ENCODE measurements at places on chromosomes 11 and 22.
A peak's percentile ranks its signal among the peaks of the same experiment; 100 is the strongest.

DNA sequence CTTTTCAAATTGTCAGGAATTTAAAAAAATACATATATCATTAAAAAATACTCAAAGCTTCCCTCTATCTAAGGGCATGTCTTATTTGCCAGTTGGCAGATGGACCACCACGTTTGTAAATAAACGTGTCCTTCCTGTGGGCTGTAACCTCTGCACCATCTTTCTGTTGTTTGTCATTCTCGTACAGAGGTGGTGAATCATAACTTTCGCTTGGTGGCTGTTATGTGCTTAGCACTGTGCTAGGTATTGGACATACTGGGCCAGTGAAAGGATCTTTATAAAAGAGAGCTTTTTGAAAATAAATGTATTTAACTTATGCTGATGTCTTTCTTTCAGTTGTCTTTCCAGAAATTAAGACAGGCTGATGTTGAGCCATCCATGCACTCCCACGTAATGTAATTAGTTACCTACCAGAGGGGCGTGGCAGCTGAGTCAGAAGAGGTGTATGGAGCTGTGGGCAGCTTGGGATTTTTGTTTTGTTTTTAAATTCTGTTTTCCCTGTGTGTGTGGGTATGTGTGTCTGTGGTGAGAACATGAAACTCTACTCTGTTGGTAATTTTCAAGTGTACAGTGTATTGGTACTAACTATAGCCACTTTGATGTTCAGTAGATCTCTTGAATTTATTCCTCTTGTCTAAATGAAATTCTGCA is 62.7 kb downstream of the TECTA start:
- H3K4me3 ChIP-seq = no peak overlapping the region
- no peaks in the 10 kb centered on the region for H3K36me3 ChIP-seq
- H3K27ac ChIP-seq = no peak overlapping the region
- peaks cover 22% of the 10 kb centered on the region for H3K27me3 ChIP-seq

GRCh38 chr11:87444993-87445392 is 407.3 kb downstream of the TMEM135 start:
- no peak overlapping the region for H3K27ac ChIP-seq
- no peak for DNase-seq
- no peak overlapping the region for H3K4me3 ChIP-seq
- H3K27me3 ChIP-seq = peaks cover 17% of the 10 kb centered on the region

DNA sequence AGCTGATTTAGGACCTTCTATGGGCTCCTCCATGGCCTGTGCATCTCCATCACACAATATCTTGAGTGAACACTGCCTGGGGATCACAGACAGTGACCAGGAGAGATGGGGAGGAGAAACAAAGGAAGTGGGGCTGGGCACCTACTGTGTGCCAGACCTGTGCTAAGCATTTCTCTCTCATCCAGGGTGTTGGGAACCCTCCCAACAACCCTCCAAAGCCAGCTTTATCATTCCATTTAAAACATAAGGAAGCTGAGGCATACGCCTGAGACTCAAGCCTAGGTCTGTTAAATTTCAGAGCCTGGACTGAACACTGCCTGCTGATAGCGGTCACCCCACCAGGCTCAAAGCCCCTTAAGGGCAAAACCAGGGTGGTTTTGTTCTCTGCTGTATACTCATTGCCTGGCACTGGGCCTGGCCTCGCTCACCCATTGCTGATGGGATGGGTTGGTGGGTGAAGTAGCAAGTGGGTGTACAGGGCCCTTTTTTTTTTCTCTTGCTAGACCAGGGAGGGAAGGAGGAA is 130.1 kb downstream of the MN1 start:
- H3K27ac ChIP-seq = peak overlapping the region; percentile 76
- H3K27me3 ChIP-seq = no peaks in the 10 kb centered on the region
- H3K4me3 ChIP-seq = no peak overlapping the region
- H3K4me1 ChIP-seq = peaks cover 46% of the 10 kb centered on the region

DNA sequence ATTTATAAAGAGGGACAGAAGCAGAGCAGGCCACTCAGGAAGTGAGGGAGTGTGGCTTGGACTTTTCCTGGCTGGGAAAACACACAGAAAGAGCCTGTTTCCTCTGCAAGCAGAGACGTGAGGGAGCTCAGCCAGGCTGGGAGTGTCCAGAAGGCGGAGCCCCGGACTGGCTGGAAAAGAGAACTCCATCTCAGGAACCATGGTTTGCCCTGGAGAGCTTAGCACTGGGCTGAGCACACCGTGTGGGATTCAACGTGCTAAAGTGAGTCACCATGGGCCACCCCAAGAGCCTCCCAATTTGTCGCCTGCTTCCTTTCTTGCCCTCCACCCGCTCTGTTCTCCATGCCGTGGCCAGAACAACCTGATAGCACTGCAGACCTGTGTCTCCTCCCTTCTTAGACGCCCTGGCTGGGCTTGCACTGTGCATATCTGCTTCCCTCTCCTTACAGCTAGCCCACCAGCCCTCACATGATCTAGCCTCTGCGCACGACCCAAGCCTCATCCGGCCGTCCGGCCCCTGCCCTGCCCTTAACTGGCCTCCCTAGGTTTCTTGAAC is 51.8 kb downstream of the GALNT18 start:
- H3K36me3 ChIP-seq = no peaks in the 10 kb centered on the region
- no peak for DNase-seq

GRCh38 chr11:86143087-86144030 is 74.5 kb upstream of the PICALM start:
- no peaks in the 10 kb centered on the region for H3K27me3 ChIP-seq
- H3K36me3 ChIP-seq = no peaks in the 10 kb centered on the region
- DNase-seq = no peak

GRCh38 chr11:27203077-27203647 is 159.9 kb downstream of the CCDC34 start:
- H3K36me3 ChIP-seq = no peaks in the 10 kb centered on the region
- no peak overlapping the region for H3K27ac ChIP-seq
- H3K4me1 ChIP-seq = peaks cover 35% of the 10 kb centered on the region
- DNase-seq = no peak
- no peak overlapping the region for H3K4me3 ChIP-seq

- DNase-seq = no peak
- no peak overlapping the region for H3K4me3 ChIP-seq
- H3K4me1 ChIP-seq = no peaks in the 10 kb centered on the region
- H3K27ac ChIP-seq = no peak overlapping the region
- H3K36me3 ChIP-seq = no peaks in the 10 kb centered on the region
These were observed 394.7 kb upstream of the ANO5 start for GRCh38 chr11:21798216-21798615.

GRCh38 chr11:103968685-103969084 is 67.8 kb upstream of the DDI1 start:
- no peak for DNase-seq
- H3K36me3 ChIP-seq = no peaks in the 10 kb centered on the region
- no peaks in the 10 kb centered on the region for H3K4me1 ChIP-seq
- no peaks in the 10 kb centered on the region for H3K27me3 ChIP-seq

DNA sequence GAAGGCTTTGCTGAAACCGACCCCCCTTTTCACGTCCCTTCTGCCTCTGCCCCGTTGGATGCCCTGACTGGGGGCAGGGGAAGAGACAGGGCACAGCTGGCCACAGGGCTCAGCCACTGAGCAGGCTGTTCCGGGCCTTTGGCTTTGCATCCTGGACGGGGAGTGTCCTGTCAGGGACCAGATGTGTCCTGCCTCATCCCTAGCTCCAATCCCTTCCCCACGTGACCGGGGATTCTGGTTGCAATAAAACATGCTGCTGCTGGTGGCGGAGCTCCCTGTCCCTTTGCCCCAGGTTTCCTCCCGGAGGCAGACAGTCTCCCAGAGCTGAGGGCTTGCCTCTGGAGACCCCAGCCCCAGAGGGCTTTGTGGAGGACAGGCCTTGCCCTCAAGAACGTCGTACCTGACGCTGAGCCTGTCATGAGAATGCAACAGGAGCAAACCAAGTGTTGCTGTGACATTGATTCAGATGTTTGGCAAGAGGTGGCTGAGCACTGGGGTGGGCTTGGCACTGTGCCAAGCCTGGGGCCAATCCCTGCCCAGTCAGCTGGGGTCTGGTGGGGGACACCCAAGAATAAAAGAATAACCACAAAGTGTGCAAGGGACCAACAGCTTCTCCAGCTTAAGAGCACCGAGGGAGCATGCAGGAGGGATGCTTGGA is 7.3 kb downstream of the CDC42EP2 start:
- H3K36me3 ChIP-seq = peaks cover 77% of the 10 kb centered on the region
- no peak overlapping the region for H3K4me3 ChIP-seq
- peak overlapping the region; percentile 27 for H3K27ac ChIP-seq
- H3K27me3 ChIP-seq = no peaks in the 10 kb centered on the region
- peaks cover 18% of the 10 kb centered on the region for H3K4me1 ChIP-seq

- peaks cover 47% of the 10 kb centered on the region for H3K4me1 ChIP-seq
- no peak for DNase-seq
- H3K4me3 ChIP-seq = no peak overlapping the region
- no peaks in the 10 kb centered on the region for H3K27me3 ChIP-seq
These were observed 133.3 kb upstream of the PARVA start for GRCh38 chr11:12243911-12244550.

GRCh38 chr11:45463541-45463940 is 177.4 kb upstream of the SYT13 start:
- no peak overlapping the region for H3K27ac ChIP-seq
- no peaks in the 10 kb centered on the region for H3K36me3 ChIP-seq
- no peaks in the 10 kb centered on the region for H3K4me1 ChIP-seq
- DNase-seq = no peak

DNA sequence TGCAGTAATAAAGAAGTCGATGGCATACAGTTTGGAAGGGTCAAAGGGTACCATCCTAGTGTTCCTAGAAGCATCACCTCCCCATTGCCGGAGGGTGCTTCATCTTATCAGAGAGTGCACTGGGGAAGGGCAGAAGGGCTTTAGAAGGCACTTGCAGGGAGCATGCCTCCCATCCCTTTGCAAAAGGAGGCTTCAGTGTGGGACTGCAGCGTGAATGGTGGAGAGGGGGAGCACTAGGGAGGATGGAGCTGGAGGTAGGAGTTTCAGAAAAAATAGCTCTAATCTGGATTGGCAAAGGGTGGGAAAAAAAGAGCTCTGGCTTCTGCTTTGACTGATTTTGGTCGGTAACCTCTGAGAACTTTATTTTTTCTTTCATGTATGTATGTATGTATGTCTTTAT is 5.0 kb downstream of the NTM start:
- DNase-seq = no peak
- H3K4me3 ChIP-seq = no peak overlapping the region
- no peaks in the 10 kb centered on the region for H3K27me3 ChIP-seq
- no peak overlapping the region for H3K27ac ChIP-seq
- H3K4me1 ChIP-seq = no peaks in the 10 kb centered on the region

DNA sequence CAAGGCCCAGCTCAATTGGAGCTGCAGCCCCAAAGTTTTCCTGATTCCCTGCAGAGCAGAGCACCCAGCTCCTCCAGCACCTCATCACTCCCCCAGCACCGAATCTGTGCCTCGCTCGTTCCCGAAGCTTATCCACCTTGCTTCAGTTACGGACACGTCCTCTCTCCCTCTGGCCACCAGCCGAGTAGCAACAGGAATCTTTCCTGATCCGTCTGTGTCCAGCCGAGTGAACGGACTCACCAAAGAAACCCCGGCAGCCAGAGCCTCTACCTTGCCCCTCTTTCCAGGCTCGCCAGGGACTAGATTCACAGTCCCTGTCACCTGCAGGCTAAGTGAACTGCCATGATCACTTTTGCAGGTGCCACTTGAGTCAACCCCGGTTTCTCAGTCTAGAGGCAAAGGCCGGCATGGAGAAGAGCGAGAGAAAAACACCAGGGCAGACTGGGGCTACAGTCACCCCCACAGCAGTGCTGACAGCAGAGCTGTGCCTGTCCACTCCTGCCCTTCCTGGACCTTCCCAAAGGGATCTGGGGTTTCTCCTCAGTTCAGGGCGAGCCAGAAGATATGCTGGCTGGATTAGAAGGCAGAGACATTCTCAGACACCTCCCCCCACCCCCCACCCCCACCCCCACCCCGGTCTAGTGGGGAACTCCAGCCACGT is 32.3 kb downstream of the BID start:
- no peak for DNase-seq
- peaks cover 32% of the 10 kb centered on the region for H3K36me3 ChIP-seq
- no peak overlapping the region for H3K27ac ChIP-seq
- no peak overlapping the region for H3K4me3 ChIP-seq
- H3K4me1 ChIP-seq = peaks cover 6% of the 10 kb centered on the region

- no peaks in the 10 kb centered on the region for H3K36me3 ChIP-seq
- H3K4me1 ChIP-seq = no peaks in the 10 kb centered on the region
- no peak overlapping the region for H3K27ac ChIP-seq
- peaks cover 54% of the 10 kb centered on the region for H3K27me3 ChIP-seq
- peak; percentile 70 for DNase-seq
These were observed 25.8 kb downstream of the KCNC1 start for GRCh38 chr11:17760102-17761029.

All from Calu3 (cell line).